ENCODE measurements at places on chromosomes 7 and 10. TPM values are rescaled to one million over a fixed set of nuclear protein-coding genes. Genes with fewer than 3 reads are reported as not detected.

VSTM4 gene
- total RNA-seq = 22.4 TPM

DNA sequence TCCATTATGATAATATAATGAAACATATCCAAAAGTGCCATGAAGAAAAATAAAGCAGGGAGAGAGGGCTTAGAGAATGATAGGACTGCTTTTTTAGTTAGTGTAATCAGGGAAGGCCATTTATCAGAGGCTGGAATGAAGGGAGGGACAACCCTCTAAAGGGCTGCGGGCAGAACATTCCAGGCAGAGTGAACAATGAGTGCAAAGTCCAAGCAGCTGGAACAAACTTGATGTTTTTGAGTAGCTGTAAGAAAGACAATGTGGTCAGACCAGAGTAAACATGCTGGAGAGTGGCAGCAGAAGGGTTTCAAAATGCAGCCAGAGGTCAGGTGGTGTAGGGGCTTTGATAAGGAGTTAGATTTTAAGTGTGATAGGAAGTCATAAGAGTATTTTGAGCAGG is 65.6 kb upstream of the CCDC6 start:
- DNase-seq = no peak

STEAP4 gene
- 20.1 TPM for total RNA-seq

SMKR1 gene
- not detected for total RNA-seq

- DNase-seq = no peak
Measured at GRCh38 chr7:80957226-80957777, 38.5 kb upstream of the SEMA3C start.

CPN1 gene
- total RNA-seq = not detected

- peak; percentile 88 for DNase-seq
Measured at GRCh38 chr7:151876899-151877777, at the start of gene PRKAG2. TSS of gene PRKAG2 (minus strand) at chr7:151877115. CDS start at chr7:151876620, 495 bp downstream.

ZNF736 gene
- total RNA-seq = 3.8 TPM

KLF14 gene
- total RNA-seq = not detected

DNA sequence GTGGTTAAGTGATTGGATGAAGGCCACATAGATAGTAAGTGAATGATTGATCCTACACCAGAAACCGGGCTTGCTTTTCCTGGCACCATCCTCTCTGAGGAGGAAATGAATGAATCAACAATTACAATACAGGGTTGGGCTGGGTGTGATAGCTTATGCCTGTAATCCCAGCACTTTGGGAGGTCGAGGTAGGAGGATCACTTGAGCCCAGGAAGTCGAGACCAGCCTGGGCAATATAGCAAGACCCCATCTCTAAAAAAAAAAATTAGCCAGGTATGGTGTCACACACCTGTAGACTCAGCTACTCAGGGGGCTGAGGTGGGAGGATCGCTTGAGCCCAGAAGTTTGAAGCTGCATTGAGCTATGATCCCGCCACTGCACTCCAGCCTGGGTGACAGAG is 111.5 kb downstream of the COL26A1 start:
- DNase-seq = no peak

GRCh38 chr7:90551036-90551435 is 45.1 kb upstream of the CDK14 start:
- no peak for DNase-seq

- DNase-seq = no peak
Measured at GRCh38 chr7:50791938-50792341, 9.2 kb upstream of the GRB10 start.

- DNase-seq = peak; percentile 90
Measured at GRCh38 chr7:28685644-28686417, 272.3 kb downstream of the TRIL start.

PTF1A gene
- not detected for total RNA-seq

- no peak for DNase-seq
Measured at GRCh38 chr10:69635428-69636272, 5.6 kb downstream of the FAM241B start.

GRCh38 chr7:52507546-52508255 is 527.7 kb upstream of the POM121L12 start:
- DNase-seq = no peak

DNA sequence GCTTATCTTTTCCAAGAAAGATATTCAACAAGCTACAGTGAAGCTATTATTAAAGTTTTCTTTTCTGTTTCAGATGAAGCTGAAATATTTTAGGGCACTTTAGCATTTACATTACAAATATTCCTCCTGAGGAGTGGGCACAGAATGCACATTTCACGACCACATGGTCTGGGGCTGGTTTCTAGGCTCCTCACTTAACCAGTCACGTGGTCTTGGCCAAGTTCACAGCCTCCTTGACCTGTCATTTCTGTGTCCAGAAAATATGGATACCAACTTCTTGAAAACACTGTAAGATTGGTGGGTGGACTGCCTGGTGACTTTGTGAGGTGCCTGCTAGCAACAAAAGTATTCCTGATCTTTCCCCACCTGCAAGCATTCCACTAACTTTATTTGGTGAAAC is 70.9 kb downstream of the FAM171A1 start:
- DNase-seq = no peak

DNA sequence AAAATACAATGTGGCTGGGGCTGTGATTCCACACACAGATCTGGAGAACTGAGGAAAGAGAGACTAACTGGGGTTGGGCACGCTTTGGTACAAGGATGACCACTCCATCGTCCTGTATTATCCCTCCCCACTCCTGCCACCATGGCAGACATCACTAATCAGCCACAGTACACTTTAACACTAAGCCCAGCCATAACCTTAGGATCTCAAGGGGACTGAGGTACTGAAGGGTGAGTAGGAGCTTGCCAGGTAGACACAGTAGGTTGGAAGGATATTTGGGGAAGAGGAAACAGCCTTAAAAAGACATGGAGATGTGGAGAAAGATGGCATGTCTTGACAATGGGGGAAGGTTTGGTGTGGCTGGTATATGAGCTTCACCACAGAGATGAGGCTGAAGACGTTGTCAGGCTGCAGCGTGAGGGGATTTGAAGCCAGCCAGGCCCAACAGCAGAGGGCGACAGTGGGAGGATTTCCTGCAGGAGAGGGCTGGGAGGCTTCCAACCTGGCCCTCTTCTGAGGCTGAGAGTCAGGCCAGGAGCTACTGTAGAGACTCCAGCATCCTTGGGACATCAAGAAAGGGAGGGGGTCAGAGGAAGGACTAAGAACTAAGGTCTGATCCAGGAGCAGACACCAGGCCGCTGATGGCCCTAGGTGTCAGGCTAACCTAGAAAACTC is 58.6 kb upstream of the COL13A1 start:
- no peak for DNase-seq

TMEM270 gene
- not detected for total RNA-seq

PON2 gene
- 38.9 TPM for total RNA-seq

ARHGAP21 gene
- 52.3 TPM for total RNA-seq

DNA sequence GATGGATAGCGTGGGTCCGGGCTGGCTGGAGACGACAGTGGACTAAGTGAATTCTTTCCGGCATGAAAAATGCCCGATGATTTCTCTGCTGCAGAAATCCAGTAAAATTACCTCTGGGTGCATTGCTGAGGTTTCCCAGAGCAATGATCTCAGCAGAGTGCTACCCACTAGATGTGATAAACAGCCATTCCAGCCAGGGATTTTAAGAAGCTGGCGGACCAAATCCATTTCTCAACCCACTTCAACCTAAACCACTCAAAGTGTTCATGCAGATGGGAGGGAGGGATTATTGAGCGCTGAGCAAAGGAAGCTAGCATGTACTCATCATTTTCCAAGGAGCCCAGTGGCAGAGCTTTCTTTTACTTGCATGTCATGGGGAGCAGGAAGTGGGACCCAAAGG is 116.7 kb downstream of the PRKCQ start:
- no peak for DNase-seq

CHAT gene
- not detected for total RNA-seq

GRCh38 chr10:49397036-49397999 is 1.4 kb upstream of the DRGX start:
- no peak for DNase-seq

GRCh38 chr10:82084904-82085303 is 209.9 kb downstream of the NRG3 start:
- no peak for DNase-seq

DNA sequence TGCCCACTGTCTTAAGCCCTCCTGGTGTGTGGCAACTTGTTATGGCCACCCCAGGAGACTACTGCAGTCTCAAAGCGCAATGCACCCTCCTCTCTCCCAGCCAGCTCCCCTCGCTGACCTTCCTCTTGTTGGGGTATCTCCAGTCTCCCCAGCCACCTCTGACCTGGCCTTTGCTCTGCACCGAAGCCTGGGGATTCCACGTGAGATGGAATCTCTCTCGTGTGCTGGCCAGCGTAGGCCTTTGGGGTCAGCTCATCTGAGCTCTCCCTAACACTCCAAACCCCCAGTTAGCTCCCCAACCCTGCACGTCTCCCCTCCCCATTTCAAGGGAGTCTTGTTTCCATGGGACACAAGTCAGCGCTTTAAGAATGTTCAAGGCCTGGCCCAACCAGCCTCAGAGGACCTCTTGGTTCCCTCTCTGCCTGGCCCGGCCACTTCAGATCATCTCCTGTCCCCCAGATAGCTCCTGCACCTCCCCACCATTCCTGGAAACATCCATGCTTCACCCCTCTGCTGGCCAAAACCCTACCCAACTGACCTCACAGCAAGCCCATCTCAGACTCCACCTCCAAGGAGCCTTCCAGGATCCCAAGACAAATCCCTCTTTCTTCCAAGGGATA is 11.2 kb downstream of the ITPRIP start:
- DNase-seq = no peak

PPP2R2D gene
- total RNA-seq = 33.9 TPM

TRPV5 gene
- not detected for total RNA-seq

FAM25C gene
- not detected for total RNA-seq

GRCh38 chr7:80719261-80719660 is 80.8 kb downstream of the CD36 start:
- DNase-seq = no peak

All from Right ventricle myocardium superior (tissue), 1 donor.